HCT116 (cell line): ENCODE measurements at places on chromosomes 7 and 10. TPM values are rescaled to one million over a fixed set of nuclear protein-coding genes. Genes with fewer than 3 reads are reported as not detected.

DNA sequence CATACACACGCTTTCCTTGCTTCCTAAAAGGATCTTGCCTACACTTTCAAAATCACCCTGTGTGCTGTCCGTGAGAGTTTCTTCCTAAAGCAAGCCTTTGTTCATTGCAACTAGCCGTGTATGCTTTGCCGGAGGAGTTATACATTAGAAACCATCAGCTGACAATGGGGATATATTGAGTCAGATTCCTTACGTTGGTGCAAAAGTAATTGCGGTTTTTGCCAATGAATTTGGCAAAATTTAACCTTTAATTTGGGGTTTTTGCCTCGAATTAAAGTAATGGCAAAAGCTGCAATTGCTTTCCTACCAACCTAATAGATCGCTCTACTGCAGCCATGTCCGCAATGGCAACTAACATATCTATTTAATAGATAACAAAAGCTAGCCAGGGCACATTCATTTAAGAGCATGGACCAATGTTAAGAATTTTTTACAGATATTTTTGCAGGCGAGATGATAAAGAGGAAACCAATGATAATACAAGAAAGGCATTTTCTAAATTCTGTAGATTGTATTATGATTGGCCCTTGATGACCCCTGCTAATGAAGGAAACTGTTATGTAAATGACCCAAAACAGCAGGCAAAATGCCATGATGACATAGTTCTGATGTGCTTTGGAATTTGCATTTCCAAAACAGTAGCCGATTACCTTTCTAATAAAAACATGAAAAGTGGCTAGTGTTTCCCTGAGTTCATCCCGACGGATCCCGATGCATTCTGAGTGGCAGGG, 184.8 kb upstream of the NRP1 start:
- no peak overlapping the region for H3K4me3 ChIP-seq
- no peaks in the 10 kb centered on the region for H3K4me1 ChIP-seq
- no peaks in the 10 kb centered on the region for H3K36me3 ChIP-seq
- DNase-seq = no peak
- peaks cover 11% of the 10 kb centered on the region; the same call in 1 of the 2 replicates for H3K27me3 ChIP-seq

ELN gene
- 0.17 TPM for total RNA-seq

CPA5 gene
- not detected for total RNA-seq

TMEM196 gene
- total RNA-seq = not detected

DNA sequence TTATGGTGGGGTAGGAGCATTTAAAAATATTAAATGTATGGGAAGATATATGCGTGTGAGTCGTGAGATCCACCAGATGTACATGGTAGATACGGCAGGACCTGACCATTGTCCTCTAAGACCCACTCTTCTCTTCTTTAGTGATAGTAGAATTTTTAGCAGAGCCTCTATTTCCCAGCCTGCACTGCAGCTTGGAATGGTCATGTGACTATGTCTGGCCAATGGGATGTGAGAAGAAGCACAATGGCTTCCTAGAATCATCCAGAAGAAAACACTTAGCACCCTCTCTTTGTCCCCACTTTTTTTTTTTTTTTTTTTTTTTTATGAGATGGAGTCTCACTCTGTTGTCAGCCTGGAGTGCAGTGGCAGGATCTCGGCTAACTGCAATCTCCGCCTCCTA, 86.6 kb upstream of the CYTH3 start:
- H3K27ac ChIP-seq = no peak overlapping the region
- no peaks in the 10 kb centered on the region for H3K4me1 ChIP-seq
- DNase-seq = no peak
- no peaks in the 10 kb centered on the region for H3K27me3 ChIP-seq
- H3K4me3 ChIP-seq = no peak overlapping the region
- H3K36me3 ChIP-seq = no peaks in the 10 kb centered on the region

- no peak for DNase-seq
- peaks cover 25% of the 10 kb centered on the region for H3K27me3 ChIP-seq
- no peak overlapping the region for H3K4me3 ChIP-seq
- H3K4me1 ChIP-seq = no peaks in the 10 kb centered on the region
- no peaks in the 10 kb centered on the region for H3K36me3 ChIP-seq
These were observed 75.5 kb downstream of the DGKI start for GRCh38 chr7:137771273-137771672.

DNA sequence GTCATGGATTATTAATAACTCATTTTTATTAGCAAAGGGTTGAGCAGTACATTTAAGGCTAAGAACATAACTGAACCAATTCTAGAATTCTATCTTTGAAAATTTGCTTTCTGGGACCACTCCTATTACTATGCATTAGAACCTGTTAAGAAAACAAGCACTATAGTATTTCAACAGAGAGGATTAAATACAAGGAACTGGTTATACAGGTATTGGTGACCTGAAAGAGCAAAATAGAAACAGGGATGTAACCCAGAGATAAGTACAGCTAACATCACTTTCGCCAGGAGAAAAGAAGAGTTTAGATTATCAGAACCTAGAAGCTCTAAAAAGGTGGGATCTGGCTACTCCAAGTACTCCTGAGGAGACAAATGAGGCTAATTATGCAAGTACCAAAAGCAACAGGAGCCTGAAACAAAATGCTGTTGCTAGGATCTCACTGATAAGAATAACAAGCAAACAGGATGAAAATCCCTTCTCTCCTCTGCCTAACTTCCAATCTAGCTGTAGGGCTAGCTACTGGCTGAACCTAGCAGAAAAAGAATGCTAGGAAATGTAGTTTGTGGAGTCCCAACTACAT, 32.1 kb upstream of the ELAPOR2 start:
- no peak overlapping the region for H3K4me3 ChIP-seq
- no peaks in the 10 kb centered on the region for H3K27me3 ChIP-seq
- H3K36me3 ChIP-seq = no peaks in the 10 kb centered on the region
- no peak for DNase-seq
- no peak overlapping the region for H3K27ac ChIP-seq
- H3K4me1 ChIP-seq = no peaks in the 10 kb centered on the region

DNA sequence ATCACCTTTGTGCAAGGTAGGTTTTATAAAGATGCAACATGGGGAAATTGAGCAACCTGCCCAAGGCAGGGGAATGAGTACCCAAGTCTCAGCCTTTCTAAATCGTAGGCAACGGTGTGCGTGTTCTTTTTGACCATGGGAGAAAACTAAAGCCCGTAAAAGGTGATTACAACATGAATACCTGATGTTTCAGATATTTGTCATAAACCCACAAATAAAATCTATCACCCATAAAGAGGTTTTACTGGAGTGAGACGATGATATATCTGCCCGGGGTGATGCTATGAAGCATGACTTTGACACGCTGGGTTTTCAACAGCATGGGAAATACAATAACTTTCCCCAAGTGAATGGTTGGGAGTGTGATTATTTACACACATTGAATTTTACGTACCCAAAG, 406.3 kb upstream of the KLF6 start:
- H3K4me3 ChIP-seq = no peak overlapping the region
- no peaks in the 10 kb centered on the region for H3K27me3 ChIP-seq
- no peak for DNase-seq

GRCh38 chr10:16583382-16583781, 61.7 kb upstream of the C1QL3 start:
- no peaks in the 10 kb centered on the region; the same call in 1 of the 2 replicates for H3K27me3 ChIP-seq
- no peaks in the 10 kb centered on the region for H3K36me3 ChIP-seq
- DNase-seq = no peak

- no peak overlapping the region for H3K27ac ChIP-seq
- no peak overlapping the region for H3K4me3 ChIP-seq
- H3K4me1 ChIP-seq = peaks cover 52% of the 10 kb centered on the region
- DNase-seq = no peak
These were observed 12.2 kb upstream of the SVIL start for GRCh38 chr10:29646960-29647461.

DNA sequence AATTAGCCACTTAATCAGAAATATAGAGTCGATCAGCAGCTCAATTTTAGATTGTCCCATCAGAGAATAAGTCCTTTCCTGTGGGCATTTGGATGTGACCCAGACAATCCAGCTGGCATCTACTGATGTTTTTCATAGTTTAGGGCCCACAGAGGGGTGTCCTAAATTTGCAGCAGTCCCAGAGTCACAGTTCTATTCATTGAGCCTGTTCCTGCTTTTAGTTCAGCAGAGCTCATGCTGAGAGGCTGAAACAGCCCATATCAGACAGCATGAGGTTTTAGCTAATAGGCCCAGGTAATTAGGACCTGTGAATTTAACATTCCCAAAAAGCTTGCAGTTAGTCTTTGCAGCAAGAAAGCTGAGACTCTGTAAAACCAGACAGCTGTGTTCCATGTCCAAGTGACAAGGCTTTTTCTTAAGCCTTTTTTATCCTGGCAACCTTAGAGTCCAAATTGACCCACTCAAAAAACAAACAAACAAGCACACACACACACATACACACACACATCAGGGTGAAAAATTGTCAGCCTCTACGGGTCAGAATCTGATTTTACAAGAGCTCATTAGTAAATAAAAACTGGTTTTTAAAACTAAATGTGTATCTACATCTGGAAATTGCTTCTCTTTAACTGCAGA, 33.7 kb downstream of the ANKIB1 start:
- no peak overlapping the region for H3K27ac ChIP-seq
- no peak overlapping the region for H3K4me3 ChIP-seq
- no peaks in the 10 kb centered on the region for H3K36me3 ChIP-seq
- no peaks in the 10 kb centered on the region for H3K4me1 ChIP-seq
- no peaks in the 10 kb centered on the region for H3K27me3 ChIP-seq
